ENCODE measurements at places on chromosomes 5 and 9.

- no peak for DNase-seq
These were observed 706.1 kb upstream of the PTPRD start for GRCh38 chr9:11318946-11319345.

- no peak for DNase-seq
These were observed 82.8 kb upstream of the TLX3 start for GRCh38 chr5:171226096-171226754.

DNA sequence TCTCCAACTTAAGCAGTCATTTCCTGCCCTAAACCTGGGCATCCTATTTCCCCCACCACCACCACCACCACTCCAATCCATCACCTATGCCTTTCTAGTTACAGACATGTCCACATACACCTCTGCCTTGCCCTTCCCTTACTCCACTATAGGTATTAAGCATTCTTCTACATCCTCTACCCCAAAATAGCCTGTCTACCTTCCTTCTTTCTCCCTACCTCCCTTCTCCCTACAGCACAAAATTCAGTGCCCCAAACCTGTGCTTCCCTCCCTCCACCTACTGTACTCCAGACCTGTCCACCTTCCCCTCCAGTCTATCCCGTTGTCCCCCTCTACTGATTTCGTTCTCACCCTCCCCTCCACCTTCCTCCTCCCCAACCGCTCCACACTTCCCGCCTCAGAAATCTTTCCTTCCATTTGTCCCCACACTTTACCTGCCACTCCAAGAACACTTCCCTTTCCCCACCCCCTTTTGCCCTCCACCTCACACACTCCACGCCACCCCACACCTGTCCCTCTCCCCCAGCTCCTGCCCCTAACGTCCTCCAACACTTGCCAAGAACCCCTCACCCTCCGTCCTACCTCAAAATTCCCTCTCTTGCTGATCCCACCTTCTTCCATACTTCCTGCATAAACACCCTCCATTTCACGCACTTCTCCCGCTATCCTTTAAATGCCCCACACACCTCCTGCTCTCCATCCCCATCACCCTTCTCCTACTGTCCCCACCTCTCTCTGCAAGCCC is 1.6 kb downstream of the STRBP start:
- DNase-seq, result no peak

- no peak for DNase-seq
These were observed 19.6 kb downstream of the ITGA2 start for GRCh38 chr5:53008751-53009150.

- no peak for DNase-seq
These were observed 76.3 kb downstream of the EFNA5 start for GRCh38 chr5:107594253-107595045.

- DNase-seq, result no peak
These were observed 176.7 kb upstream of the FGF10 start for GRCh38 chr5:44565902-44566301.

DNA sequence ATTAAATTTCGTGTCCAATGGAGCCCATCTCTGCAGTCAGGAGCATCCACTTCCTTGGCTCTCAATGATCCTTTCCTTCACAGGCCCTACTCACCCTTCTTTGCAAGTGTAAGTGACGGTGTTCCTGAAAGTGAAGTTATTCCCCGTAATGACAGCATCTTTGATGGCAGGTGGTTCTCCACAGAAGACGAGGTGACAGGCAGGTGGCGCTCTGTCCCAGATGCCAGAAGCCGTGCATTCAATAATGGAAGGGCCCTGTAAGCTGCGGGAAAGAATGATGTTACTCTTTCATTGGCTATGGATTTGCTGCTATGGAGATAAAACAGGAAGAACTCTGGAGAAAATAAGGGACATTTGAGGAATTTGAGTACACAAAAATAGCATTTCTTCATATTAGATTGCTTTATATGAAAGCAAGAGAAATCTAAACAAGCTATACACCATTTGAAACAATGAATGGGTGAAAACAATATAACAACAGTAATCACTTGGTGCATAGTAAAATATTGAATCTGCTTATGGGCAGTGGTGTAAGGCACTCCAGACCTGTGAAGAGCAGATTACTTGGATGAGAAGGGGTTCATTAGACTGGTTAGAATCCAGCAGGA is 89.9 kb upstream of the TXNDC8 start:
- DNase-seq, result no peak

GRCh38 chr5:157513182-157513581 is 53.2 kb downstream of the NIPAL4 start:
- no peak for DNase-seq

DNA sequence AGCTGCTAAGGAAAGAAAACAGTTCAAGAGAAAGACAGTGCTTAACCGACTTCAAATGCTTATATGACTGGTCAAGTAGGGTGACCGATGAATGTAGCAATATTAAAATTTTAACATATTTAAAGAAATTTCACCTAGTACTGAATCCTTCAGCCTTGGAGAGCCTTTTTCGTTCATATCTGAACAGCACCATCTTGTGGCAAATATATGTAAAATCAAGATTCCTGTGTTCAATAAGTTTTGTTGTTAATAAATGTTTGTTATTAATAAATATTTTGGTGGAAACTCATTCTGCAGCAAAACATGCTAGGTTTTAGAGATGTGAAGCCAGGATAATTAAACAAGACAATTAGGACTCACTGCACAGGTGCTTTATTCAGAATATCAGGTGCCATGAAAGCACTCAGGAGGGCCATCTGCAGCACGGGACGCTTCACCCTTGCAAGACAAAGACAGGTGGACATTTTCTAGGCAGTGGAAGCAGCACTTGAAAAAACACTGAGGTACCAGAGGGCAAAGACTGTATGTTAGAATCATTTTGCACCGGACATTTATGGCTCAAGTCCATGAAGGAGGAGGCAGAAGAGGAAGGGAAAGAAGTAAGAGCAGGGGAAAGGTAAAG is 15.6 kb downstream of the TICAM2 start:
- no peak for DNase-seq
